ENCODE measurements at places on chromosomes 1 and 21.

DNA sequence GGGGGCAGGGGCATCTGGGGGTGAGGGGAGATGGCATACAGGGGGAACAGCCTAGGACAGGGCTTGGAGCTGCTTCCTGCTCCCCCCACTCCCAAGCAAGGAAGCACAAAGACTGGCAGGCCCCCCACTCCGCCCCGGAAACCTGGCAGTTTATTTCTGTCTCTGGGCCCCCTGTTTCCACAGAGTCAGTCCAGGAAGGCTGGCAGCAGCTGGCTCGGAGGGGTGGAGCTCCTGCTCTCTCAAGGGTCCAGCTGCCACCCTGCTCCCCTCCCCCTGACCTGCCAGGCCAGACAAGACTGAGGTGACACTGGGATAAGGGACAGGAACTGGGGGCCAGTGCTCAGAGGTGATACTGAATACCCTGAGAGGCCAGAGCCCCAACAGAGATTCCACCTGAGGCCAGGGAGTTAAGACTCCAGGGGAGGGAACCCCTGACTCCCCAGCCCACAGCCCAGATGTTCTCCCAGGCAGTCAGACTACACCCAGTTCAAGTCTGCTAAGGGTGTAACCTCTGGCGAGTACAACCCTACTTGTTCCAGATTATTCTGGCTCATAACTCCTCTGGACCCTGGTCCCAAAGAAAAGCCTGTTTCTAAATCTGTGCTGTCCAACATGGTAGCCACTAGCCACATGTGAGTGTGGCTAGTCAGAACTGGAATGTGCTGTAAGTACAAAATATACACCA, 26.3 kb downstream of the AHDC1 start:
- no peak for DNase-seq

GRCh38 chr1:186708694-186709097, 28.5 kb upstream of the PTGS2 start:
- no peak for DNase-seq

- no peak for DNase-seq
Measured at GRCh38 chr1:64631346-64632034, 113.4 kb upstream of the RAVER2 start.

DNA sequence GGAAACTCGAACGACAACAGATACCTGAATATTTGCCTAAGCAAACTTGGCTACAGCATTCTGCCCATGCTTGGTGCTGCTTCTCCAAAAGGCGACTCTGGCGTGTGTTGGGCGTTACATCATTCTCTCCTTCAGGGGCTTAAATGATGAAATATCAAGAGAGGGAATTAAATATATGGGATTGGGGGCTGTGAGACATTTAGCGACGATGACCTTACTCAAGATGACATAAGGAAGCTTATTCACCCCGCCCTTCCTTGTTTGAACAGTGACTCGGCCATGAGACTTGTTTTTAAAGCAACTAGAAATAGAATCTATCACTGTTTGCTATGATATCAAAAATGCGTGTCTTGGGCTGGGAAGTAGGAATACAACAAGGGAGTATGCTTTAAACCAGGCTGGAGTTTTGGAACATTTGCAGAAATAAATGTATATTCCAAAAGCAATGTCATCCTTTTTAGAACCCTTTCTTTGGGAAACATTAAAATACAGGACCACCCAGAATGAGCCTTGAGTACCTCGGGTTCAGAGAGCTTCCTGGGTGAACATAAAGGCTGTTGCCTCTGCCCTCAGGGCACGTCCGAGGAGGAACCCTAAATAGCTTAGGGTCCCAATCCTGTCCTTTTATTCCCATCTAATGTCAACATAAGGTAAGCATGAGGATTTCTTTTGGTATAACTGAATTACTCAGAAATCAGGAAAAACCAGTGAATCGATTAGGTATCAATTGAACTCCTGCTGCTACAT, 123.3 kb upstream of the SLC45A1 start:
- DNase-seq: no peak

- no peak for DNase-seq
Measured at GRCh38 chr1:76336931-76337371, 262.4 kb downstream of the ST6GALNAC3 start.

DNA sequence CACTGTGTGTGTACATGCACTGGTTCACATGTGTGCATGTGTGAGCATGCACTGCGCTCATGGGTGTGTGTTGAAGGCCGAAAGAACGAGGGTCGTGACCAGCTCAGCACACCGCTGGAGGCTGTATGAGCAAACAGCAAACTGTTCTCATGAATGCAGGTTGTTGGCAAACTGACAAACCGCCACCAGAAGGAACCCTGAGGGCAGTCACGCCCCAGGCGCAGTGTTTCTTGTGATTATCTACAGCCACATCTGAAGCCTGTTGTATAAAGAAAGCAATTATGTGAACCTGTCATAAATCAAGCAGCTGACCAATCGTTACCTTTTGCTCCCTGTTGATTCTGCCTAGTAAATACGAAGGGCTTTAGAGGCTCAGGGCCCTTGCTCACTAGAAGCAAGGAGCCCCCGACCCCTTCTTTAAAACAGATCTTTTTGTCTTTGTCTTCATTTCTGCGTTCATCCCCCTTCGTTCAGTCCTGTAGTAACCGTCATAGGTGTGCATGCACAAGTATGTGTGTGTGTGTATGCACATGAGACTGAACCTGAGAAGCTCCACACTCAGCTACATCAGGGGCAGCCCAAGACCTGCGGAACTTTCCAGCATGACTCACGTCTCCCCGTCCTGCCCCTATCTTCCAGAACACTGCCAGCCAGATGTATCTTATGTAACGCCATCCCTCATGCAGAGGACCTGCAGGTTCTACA, 16.8 kb upstream of the RIPK4 start:
- DNase-seq: peak; percentile 26

DNA sequence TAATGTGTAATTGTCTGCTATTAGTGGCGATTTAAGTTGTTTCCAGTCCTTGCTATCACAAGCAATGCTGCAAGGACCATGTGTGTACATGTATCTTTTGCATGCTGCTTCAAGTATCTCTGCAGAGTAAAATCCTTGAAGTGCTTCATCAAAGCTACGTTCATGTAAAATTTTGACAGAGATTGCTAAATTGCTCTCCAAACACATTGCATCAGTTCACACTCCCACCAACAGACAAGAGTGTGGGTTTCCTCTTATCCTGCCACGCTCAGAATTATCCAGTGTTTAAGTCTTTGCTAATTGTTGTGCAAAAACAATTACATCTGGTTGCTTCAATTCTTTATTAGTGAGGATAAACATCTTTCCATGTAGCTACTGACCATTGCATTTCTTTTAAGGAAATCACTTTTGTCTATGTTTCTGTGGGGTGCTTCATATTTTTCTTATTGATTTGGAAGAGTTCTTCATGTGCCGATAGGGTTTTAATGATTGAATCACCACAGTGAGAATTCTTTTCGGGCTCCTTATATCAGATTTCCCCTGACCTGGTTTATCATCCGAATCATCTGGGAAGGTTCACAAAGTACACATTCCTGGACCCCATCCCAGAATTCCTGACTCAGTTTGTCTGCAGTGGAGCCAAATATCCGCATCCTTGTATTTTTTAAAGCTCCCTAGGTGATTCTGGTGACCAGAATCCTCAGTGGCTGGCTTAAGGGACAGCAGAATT, 56.3 kb upstream of the GALNT2 start:
- DNase-seq: no peak

- no peak for DNase-seq
Measured at GRCh38 chr1:59285691-59286090, 11.2 kb upstream of the FGGY start.

DNA sequence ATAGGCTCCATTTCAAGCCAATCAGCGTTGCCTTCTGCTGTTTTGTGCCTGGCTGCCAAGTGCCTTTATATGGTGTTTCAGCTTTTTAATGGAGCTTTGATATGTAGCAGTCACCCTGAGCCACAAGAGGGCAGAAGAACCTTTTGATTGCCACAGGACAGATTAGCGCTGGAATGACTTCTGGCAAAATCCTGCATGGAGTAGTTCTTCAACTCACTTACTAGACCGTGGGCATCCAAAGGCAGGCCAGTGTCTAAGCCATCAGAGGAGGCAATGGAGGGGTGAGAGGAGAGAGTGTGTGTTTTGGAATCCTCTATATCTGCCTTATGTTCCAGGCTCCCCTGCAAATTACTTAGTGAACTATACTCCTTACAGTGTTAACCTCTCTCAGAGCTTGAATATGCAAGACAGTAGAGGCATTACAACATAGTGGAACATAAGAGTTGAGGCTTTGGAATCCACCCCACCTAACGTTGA, 56.2 kb downstream of the ST3GAL3 start:
- peak; percentile 82 for DNase-seq

GRCh38 chr21:23021481-23021880, 2023.3 kb downstream of the NCAM2 start:
- no peak for DNase-seq

GRCh38 chr1:228150120-228150460, 360 bp downstream of the GJC2 start:
- no peak for DNase-seq

- DNase-seq: no peak
Measured at GRCh38 chr1:240611619-240612480, at the start of gene GREM2. Gene GREM2, minus strand, starts transcription at chr1:240612155. Its CDS starts 118,680 bp downstream, at chr1:240493475.

GRCh38 chr1:209218981-209219380, 364.5 kb upstream of the CAMK1G start:
- no peak for DNase-seq

DNA sequence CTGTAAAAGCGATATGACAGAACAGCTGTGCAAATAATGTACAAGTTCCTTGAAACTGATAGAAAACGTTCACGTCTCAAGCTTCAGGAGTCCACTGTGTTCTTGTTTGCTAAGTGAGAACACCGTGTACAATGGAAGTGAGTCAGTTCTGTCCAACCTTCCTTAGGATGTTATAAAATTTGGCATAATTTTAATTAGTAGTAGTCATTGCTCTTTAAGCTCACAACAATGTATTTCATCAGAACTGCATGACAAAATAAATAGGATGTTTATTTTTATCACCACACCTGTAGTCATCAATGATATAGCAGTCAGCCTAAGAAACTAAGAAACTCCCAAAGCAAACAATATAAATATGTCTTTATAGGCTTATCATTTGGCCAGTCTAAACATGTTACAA, 53.0 kb downstream of the RGS2 start:
- no peak for DNase-seq

DNA sequence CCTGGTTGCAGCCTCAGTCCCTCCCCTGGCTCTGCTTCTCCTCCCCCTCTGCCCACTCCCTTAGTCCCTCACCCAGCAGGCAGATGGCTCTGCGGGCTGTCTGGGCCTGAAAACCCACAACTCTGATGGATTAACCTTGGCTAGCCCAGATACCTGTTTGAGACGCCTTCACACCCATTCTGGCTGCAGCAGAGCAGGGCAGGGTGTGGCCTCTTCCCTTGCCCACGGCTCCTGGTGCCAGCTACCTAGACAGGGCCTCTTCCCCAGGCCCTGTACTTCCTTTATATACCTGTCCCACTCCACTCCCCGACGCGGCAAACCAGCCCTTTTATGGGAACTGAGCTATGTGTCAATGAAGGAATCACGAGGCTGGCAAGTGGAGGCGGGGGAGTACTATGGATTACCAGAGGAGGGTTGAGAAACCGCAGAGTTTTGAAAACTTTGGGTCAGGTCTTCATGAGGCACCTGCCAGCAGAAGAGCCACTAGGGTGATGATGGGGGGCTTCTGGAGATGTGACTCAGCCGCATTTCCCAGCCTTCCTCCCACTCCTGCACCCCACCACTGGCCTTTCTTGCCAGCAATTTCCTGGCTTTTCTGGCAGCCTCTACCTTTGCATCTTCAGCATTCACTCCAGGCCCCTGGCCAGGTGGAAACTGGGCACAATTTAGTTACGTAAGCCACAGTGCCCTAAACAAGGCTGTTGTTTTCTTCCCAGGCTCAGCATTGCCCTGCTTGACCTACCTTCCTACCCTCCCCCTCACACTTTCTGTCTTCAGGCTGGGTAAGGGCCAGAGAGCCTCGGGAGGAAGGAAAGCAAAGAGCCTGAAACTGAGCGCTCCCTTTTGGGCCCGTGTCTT, at the start of gene CHI3L1:
CHI3L1 (minus strand) TSS at position 259 of the 858 bp plus-strand sequence; CDS start at position 178, 81 bp downstream.
- no peak for DNase-seq

DNA sequence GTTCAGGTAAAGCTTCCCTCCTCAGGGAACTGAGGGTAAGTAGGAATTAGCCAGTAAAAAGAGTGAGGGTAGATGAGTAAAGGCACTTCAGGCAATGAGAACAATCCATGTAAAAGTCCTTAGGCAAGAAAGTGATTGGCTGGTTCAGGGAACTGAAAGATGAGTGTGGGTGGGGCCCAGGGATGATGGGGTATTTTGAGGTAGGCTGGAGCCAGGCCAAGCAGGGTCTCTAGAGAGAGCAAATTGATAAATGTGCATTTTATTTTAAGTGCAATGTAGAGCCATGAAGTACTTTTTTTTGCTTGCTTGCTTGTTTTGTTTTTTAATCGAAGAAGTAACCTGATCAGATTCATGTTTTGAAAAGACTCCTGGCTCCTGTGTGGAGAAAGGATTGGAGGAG, 26.5 kb downstream of the OSBPL9 start:
- no peak for DNase-seq

DNA sequence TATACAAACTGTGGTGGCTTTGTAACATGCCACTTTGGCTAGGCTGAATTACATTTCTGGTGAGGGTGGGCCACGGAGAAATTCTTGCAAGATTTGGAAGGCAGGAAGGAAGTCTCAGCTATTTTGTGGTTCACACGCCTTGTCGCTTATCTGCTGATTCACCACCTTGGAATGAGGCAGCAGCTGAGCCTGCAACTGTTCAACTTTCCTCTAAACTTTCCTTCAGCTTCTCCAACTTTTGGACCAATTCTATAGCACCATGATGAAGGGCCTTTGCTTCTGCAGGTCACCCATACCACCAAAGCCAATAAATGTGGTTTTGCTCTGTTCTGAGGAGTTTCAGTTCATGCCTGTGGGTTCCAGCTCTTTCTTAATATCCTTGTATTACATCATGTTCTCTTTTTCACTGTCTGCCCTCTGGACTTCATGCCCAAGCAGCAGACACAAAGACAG, 337.6 kb upstream of the SNX7 start:
- DNase-seq: no peak

GRCh38 chr21:44933918-44934260, 5.9 kb upstream of the SLX9 start:
- no peak for DNase-seq

DNA sequence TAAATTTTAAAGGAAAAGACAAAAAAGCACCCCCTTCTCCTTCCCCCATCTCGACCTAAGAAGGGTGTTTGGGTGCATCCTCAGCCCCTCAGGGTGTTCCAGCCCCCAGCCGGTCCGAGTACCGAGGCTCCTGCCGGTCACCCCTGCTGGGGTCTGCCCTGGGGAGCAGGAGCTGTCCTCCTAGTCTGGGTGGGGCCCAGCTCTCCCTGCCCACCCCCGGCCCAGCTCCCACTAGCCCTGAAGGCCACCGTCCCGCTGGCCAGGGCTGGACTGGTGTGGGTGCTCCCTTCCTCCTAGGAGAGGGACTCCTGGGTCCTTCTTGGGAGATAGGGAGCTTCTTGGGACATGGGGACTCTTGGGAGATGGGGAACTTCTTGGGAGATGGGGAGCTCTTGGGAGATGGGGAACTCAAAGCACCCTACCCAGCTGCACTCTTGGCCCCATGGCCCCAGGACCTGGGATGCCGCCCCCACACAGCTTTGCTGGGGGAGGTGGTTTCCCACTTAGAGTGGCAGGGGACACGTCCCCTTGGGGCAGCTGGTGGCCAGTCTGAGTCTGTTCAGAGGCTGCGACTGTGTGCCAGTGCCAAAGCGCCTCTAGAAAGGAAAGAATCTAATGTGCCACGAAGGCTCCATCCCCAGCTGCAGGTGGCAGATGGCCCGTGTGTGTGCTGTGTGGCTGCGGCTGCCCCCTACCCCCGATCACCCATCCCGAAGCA, 44.5 kb downstream of the MORN1 start:
- no peak for DNase-seq

GRCh38 chr1:89762386-89762778, 58.5 kb upstream of the LRRC8D start:
- no peak for DNase-seq

- no peak for DNase-seq
Measured at GRCh38 chr1:64940025-64940424, 26.3 kb downstream of the JAK1 start.

- DNase-seq: peak; percentile 56
Measured at GRCh38 chr1:193058529-193059281, 455 bp downstream of the UCHL5 start.

All from hematopoietic multipotent progenitor cell treated with erythropoietin and hydrocortisone succinate and interleukin-3 and kit ligand, for 15 days (in vitro differentiated cells).